ENCODE measurements at places on chromosomes 13 and 19.

DNA sequence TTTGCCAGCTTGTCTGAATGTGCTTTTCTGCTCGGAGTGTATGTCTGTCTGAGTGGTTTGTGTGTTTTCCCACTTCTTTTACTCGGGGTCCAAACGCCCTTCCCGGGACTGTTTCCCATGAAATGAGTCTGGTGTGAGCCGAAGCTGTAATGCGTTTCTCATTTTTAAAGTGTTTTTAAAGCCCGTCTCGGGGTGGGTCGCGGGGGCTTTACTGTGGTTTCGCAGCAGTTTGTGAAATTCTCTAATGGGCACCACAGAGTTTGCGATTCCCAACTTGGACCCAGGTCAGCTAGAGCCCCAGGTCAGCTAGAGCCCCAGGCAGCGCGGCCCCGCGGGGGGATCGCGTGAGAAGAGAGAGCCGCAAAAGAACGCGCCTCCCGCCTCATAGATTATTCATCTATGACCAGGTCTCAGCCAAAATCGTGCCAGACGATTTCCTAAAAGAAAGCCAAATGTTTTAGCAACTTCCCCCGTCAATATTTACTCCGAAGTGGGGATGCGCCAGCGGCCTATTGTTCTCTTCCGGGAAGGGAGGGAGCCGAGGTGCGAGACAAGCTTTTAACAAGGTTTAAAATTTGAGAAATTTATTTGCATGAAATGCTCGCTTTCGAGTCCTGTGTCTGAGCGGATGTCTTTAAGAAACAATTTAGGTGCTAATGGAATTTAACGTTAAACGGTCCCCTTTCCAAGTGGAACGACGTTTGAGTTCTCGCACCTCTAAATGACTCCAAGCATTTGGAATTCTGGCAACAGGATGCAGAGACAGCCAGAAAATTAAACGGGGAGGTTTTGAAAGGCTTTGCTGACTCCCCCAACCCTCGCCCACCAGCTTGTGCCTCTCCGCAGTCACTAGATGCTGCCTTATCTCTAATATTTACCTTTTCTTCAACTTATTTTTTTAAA, 2.2 kb downstream of the ZIC2 start:
- DNase-seq, result no peak

DNA sequence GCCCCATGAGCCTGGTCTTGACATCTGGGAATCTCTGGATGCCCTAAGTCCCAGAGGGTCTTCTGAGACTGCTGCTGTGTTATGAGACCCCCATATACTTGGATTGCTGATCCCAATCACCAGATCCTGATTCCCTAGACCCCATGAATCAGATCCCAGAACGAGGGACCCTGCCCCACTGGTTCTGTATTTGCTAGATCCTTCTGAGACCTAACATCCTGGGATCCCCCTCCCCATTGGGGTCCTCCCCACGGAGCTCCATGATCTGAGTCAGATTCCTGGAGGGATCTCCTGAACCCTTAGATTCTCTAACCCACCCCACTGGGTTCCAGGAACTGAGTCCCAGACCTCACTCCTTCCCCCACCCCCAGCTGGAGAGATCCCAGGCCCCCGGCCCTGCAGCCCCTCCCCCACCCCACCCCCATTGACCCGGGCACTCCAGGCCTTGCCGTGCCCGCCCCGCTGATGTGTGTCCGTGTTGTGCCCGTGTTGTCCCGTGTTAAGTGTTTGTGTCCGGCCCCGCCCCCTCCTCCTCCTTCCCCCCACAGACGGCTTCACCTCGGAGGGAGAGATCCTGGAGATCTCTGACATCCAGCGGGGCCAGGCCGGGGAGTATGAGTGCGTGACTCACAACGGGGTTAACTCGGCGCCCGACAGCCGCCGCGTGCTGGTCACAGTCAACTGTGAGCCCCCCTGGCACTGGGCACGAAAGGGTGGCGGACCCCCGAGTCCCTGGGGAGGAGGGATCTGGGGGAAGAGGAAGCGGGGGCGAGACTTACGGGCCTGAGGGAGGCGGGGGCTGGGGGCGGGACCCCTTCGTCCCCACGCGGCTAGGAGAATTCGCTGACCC, 15.0 kb downstream of the IGLON5 start:
- DNase-seq, result no peak

DNA sequence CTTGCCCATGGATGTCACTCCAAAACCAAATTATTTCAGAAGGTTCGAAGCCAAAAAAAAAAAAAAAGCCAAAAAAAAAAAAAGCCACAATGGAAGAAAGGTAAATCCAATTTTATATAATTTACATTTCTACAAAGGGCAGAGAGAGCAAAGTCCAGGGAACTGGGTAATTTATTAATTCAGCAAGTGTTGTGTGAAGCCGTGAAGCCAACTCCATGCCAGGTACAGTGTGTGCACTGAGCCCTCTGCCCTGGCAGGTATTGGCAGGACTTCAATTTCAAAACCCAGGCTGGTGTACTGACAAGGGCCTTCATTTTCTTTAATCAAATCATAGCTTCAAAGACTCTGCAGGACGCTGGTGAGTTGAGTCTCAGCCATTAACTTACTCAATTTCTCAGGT, 5.5 kb upstream of the RFPL4A start:
- no peak for DNase-seq

DNA sequence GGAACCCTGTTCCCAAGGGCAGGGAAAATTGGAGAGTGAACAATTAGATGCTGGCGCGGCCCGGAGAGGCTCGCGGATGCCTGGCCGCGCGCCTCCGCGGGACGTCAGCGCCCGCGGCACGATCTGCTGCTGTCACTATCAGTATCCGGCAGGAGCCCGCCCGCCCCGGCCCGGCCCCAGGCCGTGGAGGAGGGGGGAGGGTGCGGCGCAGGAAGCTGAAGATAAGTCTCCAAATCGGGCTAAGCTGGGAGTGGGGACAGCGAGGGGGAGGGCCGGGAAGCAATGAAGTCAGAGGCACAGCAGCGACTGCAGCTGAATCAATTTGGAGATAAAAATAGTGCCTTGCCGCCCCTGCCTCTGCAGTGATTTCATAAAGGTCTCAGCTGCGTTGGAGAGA, 441.5 kb upstream of the KLF12 start:
- peak; percentile 40 for DNase-seq

DNA sequence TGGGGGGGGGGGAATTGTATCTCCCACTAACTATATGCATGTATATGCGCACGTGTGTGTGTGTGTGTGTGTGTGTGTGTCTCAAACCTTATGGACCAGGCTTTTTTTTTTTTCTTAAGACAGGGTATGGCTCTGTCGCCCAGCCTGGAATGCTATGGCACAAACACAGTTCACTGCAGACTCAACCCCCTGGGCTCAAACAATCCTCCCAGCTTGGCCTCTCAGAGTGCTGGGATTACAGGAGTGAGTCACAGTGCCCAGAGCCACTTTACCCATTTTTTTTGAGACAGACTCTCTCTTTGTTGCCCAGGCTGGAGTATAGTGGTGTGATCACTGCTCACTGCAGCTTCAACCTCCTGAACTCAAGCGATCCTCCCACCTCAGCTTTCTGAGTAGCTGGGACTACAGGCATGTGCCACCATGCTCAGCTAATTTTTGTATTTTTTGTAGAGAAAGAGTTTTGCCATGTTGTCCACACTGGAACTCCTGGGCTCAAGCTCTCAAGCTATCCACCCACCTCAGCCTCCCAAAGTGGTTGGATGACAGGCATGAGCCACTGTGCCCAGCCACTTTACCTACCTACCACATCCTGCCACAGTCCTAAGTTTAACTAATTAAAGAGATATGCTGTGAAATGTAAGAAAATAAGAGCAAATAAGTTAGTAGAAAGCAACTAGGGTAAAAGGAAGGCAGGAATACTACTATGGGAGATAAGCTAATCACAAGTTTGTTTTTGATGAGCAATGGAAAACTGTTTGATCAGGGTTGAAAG, 2.4 kb downstream of the ZMYM5 start:
- DNase-seq, result peak; percentile 95

GRCh38 chr13:40933508-40934204, 85.5 kb downstream of the ELF1 start:
- DNase-seq, result no peak

DNA sequence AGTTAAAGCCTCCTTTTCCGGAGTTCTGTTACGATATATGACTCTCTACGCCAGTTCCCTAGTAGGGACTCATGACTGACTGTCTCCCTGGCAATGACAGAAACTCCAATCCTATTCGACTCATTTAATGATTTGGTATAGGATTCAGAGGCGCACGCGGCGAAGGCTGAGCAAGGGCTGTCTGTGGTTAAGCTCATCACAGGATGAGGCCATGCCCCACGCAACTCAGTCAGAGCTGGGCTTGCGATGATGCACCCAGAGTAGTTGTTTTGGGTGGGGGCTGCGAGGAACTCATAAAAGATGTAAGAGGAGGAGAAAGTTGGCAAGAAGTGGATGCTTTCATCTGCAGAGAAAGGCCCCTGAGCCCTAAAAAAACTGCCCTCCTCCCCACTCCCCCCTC, 468 bp upstream of the SERTM1 start:
- DNase-seq, result no peak

DNA sequence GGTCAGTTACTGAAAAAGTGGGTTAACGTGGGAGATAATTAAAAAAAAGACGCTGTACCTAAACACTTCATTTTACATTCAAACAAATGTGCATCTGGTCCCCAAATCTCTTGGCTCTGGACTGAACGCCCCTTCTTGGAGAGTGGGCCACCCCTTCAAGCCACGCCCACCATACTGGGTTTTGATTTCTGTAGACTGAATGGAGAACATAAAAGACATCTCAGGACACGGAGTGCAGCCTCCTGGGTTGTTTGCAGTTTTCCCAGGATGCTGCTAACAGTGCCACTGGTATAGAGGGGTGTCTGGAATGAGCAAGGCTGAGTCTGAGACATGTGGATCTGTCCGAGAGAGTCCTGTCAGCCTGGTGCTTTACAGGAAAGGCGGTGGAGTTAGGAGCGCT, 10.6 kb downstream of the TFDP1 start:
- no peak for DNase-seq

DNA sequence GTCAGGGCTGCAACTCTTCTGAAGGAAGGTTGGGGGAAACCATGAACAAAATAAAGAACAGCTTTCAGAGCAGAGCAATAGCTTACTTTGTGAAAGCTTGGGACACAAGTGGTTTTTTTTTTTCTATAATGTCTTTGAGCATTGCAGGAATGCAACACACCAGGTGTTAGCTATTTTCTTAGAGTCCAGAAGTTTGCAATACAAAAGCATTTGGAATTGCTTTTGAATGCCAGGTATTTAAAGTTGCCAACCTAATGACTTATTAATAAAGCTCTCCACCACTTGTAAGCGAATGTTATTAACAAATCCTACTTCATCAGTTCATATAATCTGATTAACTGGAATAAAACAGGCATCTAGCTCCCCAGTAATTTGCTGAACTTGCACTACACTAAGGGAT, 172.6 kb downstream of the NUFIP1 start:
- no peak for DNase-seq

DNA sequence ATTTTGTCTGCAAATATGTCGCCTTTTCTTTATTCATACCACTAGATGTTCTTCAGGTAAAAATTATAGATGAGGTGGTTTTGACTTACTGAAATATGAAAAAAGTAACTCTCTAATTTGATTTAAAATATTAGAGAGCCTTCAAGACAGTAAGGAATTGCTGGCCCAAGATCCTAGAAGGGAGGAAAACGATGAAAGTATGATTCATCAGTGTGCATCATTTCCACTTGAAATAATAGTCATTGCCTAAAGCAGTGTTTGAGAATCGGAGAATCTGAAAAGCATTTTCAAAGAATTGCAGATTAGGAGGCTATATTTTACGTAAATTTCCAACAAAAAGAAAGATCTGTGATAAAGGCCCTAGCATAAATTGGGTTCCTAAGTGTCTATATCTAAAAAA, 1707.9 kb upstream of the PRR20A start:
- DNase-seq, result no peak

Data from SK-MEL-5 (cell line).